ENCODE measurements at places on chromosomes 12 and 14.

DNA sequence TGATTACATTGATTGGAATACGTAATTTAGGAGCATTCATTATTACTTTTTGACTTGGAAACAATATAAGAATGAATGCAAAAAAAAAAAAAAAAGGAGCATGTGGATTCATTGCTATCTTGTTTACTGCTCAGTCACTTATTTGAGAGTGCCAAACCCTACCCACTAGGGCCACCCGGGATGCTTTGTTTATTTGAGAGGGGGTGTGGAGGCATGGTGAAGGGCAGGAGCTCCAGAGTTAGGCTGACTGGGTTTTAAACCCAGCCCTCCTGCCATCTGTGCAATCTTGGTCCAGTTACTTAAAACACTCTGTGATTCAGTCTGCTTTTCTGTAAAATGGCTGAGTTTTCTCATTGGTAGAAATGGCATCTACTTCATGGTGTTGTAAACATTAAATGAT lies 195.2 kb downstream of the RAD51B start:
- no peak for DNase-seq

- no peak for DNase-seq
These were observed 104.4 kb upstream of the CCDC196 start for GRCh38 chr14:66381755-66382154.

- no peak for DNase-seq
These were observed 398.1 kb downstream of the NOVA1 start for GRCh38 chr14:26199590-26200370.

DNA sequence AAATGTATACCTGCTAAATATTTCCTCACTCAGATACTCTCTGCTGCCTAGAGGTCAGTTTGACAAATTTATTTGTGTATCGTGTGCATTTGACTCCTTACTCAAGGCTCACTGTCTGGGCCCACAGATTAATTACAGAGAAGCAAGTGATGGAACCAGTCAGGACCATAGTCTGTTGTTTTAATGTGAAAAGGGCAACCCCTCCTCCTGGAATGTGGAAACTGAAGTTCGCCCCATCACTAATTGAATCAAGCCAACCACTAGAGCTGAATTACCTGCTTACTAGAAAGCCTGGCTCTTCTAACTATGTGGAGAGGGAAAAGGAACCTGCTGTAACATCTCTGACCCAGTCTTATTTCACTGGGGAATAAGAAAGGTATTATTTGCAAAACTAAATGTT lies 199.9 kb upstream of the KRR1 start:
- DNase-seq, result no peak

DNA sequence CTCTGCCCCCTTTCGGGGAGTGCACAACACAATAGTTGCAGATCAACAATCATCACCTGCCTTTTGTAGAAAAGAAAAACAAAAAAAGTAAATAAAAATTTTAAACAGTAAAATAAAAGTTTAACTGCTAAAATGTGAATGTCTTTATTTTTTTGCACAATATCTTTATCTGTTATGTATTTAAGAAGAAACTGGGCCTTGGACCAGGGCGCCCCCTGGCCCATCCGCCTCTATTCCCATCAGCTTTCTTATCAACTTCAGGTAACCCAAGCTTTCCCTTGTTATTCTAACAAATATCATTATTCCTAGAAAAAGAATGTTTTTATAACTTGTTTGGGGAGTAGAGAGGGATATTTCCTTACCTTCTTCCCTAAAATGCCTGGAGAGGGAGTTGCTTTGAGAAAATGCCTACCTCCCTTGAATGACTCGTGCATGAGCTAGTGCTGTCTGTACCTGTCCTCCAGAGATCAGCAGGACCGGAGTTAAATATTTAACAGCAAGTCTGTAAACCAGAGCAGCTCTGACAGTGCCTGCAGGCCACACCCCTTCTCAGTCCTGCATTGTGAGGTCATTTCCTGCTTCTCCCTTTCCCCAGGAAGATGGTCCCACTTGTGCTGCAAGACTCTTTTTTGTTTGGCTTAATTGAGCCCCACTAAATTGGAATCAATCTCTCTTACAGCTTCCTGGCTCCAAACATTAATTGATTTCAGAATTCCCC lies 192.8 kb upstream of the RGS6 start:
- no peak for DNase-seq

GRCh38 chr14:56120091-56120691 lies 2.0 kb downstream of the PELI2 start:
- no peak for DNase-seq

DNA sequence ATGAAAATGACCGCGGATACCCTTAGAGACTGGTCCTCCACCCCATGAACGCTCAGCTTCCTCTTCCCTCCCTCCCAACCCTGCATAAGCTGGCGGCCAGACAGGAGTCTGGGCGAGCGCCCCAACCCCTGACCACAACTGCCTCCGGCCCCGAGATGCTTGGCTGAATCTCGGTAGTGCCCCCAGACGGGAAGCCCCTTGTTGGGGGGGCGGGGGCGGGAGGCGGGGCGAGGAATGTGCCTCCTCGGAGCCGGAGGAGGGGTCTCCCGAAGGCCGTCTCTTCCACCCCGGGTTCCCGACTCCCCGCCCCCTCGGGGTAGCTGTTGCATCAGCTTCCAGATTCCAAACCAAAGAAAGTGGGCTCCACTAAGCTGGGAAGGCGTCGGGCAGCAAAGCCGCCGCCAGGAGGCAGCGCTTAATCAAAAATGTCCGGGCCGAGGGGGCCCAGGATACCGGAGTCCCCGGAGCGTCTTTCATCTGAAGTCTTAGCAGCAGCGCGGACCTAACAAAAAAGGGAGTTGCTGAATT lies 7.1 kb upstream of the MRPL52 start:
- peak; percentile 61 for DNase-seq

GRCh38 chr14:65210118-65210821 lies 108.0 kb upstream of the MAX start:
- DNase-seq, result peak; percentile 25

- DNase-seq, result peak; percentile 85
These were observed 48.4 kb upstream of the FOS start for GRCh38 chr14:75230140-75230792.

- no peak for DNase-seq
These were observed 177.9 kb downstream of the MYRFL start for GRCh38 chr12:70002912-70003255.

GRCh38 chr12:91173124-91173523 lies 9.5 kb downstream of the DCN start:
- DNase-seq, result no peak

DNA sequence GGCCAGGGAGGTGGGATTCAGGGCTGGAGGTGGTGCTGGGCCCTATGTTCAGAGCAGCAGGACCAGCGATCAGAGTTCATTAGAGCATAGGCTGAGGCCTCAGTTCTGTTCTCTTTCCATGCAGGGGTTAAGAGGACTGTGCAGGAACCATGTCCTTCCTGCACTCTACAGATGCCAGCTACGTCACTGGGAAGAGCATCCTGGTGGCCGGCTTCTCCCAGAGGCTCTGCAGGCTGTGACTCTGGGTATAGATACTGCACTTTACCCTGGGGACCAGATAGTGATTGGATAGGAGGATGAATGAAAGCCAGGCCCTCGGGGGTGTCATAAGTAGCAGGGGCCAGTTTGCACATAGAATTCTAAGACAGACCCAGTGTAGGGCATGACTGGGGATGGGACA lies 92.6 kb downstream of the DHRS2 start:
- DNase-seq, result no peak

DNA sequence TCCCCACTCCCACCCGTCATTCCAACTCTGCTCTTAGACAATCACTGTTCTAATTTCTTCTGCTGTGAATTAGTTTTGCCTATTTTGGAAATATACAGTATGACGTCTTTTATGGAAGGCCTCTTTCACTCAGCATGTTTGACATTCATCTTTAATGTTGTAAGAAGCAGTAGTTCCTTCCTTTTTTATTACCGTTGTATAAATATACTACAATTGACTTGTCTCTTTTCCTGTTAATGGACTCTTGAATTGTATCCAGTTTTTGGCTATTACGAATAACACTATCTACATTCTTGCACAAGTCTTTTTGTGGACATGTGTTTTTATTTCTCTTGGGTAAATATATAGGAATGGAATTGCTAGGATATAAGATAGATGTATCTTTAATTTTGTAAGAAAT lies 4.9 kb upstream of the PMCH start:
- DNase-seq, result no peak

DNA sequence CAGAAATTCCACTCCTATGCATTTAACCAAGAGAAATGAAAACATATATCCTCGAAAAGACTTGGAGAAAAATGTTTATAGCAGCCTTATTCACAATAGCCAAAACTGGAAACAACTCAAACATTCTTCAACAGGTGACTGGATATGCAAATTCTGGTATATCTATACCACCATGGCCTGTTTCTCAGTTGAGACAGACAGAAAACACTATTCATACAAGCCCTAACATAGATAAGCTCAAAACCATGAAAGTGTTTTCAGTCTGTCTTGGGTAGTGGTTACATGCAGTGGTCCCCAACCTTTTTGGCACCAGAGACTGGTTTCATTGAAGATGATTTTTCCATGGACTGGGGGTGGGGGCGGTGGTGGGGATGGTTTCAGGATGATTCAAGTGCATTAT lies 83.8 kb downstream of the SRGAP1 start:
- DNase-seq, result no peak

GRCh38 chr12:111687255-111687654 lies 1.4 kb downstream of the ACAD10 start:
- DNase-seq, result no peak

DNA sequence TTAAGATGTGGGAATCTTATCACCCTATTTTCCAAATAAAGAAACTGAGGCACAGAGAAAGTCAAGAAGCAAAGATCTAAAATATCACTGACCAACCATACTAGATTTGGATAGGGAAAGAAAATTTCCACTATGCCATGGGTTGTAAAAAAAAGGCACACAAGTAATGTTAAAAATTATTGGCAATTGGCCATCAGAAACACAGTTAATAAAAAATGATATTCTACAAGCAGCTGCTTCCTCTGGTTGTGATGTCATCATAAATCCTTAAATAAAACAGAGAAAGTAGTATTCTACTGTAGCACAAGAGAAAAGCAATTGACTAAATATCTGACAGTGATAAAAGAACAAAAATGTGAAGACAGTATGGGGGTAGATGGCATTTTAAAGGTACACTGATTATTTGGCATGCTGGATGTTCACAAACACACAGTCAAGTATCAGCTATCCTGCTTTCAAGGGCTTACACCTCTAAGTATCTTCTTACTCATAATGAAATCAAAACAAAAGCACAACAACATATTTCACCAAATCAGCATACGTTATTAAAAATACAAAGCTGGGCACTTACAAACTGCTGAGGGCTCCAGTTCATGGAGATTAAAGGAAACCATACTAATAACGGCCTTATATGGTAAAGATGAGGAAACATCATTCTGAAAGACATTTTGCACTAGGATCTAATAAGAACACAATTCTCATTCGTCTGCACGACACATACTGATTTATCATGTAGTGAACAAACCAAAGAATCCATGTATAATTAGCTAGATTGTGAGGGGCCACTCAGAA lies 45.7 kb downstream of the CORO1C start:
- no peak for DNase-seq

DNA sequence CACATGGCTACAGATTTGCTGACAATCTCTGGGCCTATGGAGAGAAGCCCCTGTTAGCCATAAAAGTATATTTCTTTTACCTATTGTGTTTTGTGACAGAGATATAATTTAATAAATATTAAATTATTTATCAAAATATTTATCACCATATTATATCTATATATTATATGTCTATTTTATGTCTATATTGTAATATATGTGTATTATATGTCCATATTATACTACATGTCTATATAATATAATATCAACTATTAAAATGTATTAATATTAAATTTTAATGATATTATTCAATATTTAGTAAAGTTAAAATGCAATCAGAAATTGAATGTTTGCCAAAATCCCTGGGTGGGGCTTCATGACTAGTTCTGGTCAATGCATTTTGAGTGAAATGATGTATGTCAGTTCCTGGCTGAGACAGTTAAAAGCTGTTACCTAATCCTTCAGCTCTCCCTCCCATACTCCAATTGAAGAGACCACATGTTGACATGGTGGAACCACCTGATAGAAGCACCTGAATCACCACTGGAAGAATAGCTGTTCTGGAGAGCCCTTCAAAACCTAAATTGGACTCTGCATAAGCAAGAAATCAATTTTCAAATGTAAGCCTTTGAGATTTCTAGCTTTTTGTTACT lies 357.3 kb upstream of the DDHD1 start:
- no peak for DNase-seq

DNA sequence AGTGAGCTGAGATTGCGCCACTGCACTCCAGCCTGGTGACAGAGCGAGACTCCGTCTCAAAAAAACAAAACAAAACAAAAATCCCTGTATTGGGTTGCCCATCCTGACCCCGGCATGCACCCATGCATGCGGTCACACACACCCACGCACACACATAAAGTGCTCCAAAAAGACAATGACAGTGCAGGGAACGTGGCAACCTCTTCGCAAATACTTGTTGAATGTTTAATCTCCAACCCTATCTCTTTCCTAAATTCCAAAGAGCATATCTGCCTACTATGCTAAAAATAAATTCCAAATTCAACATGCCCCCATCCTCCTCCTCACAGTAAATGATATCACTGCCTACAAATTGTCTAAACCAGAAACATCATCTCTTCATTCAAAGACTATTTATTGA lies 13.5 kb downstream of the SLC7A7 start:
- no peak for DNase-seq

DNA sequence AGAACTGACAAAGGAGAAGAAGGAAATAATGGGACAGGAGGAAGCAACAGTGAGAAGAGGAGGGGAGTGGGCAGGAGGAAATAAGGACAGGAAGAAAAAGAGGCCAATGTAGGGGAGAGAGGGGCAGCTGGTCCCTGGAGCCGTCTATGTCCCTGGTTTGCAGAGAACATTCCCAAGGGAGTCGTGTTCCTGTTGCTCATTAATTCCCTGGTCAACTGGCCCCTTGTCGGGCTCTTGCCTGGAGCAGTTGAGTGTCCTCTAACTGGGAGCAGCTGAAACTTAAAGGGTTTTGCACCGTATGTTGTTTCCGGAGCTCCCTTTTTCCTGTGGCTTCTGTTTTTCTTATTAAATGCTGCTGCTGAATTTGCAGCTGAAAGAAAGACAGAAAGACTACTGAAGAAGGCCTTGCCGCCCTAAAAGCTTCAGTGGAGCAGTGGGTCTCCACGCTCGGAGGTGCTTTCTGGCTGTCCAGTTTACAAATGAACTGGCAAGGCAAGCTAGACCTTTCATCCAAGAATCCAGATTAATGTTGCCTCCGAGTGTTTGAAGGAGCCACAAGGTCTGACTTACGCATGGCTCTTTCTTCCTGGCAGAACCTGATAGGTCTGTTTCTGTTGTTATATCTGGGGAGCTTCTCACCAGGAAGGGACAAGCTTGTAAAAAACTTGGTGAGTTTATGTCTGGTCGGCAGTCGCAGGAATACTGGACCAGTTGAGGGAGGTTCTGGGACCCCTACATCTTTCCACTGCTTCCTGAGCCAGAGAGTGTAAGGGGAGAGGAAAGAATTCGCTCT lies 146.2 kb upstream of the RFLNA start:
- no peak for DNase-seq

DNA sequence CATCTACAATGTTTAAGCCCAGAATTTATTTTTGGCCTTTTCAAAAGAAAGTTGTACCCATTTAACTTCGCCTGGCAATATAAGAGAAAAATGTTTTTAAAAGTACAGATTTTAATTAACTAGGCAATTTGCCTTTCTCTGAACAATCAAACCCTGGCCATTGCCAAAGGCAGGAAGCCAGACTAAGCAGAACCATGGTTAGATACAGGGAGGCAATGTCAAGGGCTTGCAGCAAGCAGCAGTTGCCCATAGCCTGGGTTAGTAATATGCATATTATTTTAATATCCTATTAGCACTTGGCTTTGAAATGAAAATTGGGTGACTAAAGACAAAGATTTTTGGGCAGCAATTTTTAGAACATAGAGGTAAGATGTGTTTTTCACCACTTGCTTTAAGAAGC lies 51.1 kb upstream of the FRMD6 start:
- no peak for DNase-seq

GRCh38 chr12:30622509-30622908 lies 73.2 kb downstream of the IPO8 start:
- no peak for DNase-seq

Data from CD4-positive, alpha-beta T cell treated with Interleukin-4 for 4 hours (primary cell).